ENCODE measurements at places on chromosomes 4 and X.

- peak; percentile 94 for DNase-seq
Measured at GRCh38 chr4:94406668-94407437, 44.9 kb upstream of the PDLIM5 start.

GRCh38 chr4:16484711-16485110, 258.4 kb upstream of the TAPT1 start:
- no peak for DNase-seq

DNA sequence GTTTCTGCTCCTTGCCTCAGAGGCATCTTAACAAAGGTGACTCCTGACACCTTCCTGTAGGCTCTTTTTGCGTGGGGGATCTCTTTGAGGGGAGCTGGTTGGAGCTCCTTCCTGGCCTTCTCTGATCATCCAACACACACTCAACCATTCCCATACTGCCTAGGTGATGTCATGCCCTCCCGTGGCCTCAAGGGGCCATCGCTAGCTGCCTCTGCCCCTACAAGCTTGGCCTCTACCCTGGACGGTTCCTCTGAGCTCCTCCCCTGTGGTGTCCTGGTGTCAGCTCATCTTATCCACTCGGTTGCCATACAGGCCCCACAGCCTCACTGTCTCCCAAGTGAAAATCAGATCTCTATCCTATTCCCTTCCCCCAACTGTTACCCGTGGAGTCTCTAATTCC, 13.7 kb upstream of the ZNF185 start:
- no peak for DNase-seq

DNA sequence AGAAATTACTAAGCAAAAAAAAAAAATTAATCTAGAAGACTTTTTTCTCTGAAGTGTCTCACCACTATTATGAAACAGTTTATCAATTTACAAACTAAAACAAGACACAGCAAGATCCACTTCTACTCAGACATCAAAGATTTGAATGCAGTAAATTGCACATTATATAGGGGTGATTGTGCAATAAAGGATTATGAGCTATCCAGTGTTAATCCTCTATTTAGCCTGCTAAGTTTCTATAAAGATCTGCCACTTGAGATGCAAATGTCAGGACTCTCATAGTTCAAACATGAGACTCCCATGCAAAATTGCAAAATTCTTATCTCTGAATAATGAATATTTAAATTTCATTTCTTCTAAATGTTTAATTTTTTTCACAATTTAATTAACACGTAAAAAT, 2.2 kb downstream of the TECRL start:
- DNase-seq, result no peak

DNA sequence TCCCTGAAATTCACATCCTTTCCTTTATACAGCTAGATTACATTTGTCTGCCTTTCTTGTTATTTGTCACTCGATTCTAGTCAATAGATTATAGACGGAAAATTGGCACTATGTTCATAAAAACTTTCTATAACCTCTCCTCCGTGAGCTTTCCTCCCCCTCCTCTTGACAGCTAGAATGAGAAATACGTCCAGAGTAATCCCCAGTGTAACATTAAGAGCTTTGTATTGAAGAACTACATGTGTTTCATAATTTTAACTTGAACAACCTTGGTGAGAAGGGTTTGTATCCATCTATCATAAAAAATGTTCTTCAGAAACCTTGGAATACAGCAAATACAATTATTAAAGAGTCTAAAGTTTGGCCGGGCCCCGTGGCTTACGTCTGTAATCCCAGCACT, 1707.4 kb downstream of the PCDH7 start:
- DNase-seq, result no peak

DNA sequence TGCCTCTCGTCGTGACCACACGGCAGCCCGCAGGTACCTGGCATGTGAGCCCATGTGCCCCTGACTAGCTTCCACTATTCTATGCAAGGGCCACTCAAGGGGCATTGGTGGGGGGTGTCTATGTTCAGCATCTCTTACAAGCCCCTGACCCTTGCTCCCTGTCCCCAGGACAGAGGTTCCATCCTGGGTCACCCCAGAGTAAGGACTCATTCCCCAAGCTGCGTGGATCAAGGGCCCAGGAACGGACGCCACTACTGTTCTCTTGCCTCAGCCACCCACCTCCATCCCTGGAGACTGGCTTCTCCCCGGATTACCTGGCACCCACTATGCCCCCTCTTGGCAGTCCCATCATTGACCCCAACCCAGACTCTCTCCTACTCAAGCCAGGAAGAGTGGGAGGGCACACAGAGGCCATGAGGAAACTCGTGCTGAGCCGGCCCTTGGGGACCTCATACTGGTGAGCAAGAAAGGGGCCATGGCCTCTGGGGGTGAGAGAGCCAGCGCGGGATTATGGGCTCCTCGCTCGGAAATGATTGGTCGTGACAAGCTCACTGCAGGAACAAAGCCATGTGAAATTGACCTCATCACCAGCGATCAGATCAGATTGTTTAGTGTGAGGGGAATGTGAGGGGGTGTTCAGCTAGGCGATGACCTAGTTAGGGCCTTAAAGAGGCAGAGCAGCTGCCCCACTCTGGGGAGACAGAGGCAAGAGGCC, 50.1 kb upstream of the PJA1 start:
- DNase-seq, result no peak

GRCh38 chrX:97763391-97763790, 879.7 kb downstream of the RPA4 start:
- no peak for DNase-seq

GRCh38 chrX:123121241-123121640, 62.8 kb upstream of the GRIA3 start:
- DNase-seq, result no peak

GRCh38 chr4:150619042-150619441, 37.1 kb downstream of the MAB21L2 start:
- no peak for DNase-seq

- no peak for DNase-seq
Measured at GRCh38 chr4:2186133-2186864, 55.6 kb downstream of the HAUS3 start.

GRCh38 chrX:12065251-12065650, 73.0 kb upstream of the FRMPD4 start:
- DNase-seq, result peak; percentile 20

DNA sequence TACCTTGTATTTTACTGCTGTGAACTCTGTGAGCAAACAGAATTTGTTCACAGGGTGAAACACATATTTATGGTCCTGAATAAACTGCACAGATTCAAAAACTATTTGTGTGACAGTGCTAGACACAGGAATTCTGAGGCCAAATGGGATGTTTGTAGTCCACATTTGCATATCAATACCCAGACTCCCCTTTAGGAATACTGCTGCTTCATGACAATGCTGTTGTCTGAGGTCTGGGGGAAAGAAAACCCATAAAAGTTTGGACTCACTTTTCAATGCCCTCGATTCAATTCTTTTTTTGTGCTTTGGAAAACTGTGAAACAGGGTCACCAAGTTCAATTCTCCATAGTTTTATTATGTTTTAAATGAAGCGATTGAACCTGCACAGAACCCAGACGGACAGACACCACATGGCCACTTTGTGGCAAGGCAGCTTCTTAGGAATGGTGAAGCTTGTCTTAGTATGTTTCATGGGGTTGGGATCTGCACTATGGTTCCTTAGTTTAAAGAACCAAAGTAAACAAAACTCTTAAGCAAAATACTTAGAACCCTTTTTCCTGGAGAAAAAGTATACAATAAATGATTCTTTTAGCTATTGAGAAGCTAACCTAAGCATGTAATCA, 92.3 kb upstream of the MAD2L1 start:
- no peak for DNase-seq

DNA sequence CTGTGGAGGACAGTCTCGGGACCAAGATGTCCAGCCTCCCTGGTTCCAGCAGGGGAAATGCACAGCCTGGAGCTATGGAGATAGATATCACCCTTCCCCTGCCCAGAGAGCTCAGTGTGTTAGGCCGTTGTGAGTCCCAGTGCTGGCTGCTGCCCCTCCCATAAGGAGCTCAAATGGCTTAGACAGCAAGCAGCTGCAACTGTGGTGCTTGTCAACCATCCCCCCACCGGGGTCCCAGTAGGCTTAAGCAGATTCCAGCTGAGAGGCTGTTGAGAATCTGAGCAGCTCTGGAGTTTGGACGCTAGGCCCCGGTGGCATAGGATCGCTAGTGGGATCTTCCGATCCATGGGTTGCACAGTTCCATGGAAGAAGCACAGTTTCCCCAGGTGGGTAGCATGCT, 181.8 kb upstream of the POF1B start:
- DNase-seq, result no peak

DNA sequence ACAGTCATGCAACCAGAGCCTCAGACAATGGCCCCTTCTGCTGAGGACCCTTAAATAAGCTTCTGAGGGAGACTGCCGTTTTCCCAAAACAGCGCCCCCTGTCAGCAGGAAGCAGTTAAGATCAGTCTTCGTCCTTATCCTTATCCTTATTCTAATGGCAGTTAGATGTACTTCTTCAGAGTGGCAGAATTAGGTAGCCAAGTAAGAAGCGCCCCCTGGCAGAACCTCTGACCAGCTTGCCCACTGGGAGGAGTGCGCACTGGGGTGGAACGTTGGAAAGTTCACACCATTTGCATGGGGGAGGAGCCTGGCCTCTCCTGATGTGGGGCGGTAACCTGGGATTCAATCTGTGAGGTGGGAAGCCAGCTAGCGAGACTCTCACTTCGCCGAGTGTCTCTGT, 133.6 kb upstream of the QRFPR start:
- no peak for DNase-seq

DNA sequence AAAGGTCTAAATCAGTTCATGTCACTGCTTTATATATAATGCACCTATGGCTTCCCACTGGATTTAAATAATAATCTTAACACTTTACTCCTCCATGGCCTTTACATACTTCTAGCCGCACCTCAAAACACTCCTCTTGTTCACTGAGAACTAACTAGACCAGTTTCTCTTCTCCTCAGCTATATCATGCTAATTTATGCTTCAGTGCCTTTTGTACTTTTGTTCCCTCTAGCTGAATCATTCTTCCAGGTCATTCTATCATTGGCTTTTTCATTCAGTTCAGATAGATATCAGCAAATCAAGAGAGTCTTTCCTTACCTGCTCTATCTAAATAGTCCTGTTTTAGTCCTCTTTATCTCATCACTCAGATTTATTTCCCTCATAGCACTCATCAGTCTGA, 64.2 kb downstream of the TET2 start:
- no peak for DNase-seq

- peak; percentile 59 for DNase-seq
Measured at GRCh38 chrX:39859991-39860861, 237.5 kb downstream of the BCOR start.

GRCh38 chr4:138938366-138938690, 77.3 kb upstream of the NOCT start:
- peak; percentile 71 for DNase-seq

GRCh38 chr4:100147684-100148083, 42.6 kb downstream of the DDIT4L start:
- no peak for DNase-seq

DNA sequence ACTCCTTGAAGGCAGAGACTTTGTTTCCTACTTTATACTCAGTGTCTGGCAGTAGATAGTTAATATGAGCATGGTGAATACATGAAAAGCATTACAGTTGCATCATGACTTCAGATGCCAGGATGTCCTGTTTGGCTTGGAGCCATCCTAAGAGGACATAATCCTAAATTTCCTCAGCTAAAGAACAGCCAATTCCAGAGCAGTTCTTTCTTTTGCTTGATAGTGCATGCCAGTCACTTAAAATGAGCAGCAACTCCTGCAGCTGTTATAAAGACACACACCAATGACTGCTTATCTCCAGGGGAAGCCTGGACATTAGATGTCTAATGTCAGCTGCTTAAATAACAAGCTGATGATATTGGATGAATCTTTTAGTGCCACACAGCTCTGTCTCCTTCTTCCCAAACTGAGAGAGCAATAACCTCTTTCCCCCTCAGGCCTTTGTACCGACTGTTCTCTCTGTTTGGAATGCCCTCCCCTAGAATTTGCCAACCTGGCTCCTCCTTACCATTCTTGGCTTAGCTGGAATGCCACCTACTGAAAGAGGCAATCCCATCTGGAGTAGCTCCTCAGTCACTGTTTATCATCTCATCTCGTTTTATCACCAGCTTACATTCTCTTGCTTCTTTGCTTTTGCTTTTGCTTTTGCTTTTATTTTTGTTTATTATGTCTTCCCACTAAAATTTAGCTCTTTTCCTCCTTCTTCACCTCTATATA, 100.8 kb upstream of the USP38 start:
- no peak for DNase-seq

DNA sequence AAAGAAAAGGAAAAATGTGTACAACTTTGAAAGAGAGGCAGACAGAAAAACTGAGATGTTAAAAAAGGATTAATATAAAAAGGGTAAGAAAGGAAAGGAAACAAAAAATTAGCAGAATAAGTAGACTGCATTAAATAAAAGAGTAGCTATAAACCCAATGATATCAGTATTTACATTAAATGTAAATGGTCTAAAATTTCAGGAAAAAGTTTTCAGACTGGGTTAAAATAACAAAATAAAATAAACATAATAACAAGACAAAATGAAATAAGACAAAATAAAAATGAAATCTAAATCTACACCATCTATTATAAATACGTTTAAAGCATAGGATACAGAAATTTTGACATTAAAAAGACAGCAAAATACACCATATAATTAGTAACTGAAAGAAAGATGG, 199.0 kb downstream of the HTR2C start:
- DNase-seq, result no peak

DNA sequence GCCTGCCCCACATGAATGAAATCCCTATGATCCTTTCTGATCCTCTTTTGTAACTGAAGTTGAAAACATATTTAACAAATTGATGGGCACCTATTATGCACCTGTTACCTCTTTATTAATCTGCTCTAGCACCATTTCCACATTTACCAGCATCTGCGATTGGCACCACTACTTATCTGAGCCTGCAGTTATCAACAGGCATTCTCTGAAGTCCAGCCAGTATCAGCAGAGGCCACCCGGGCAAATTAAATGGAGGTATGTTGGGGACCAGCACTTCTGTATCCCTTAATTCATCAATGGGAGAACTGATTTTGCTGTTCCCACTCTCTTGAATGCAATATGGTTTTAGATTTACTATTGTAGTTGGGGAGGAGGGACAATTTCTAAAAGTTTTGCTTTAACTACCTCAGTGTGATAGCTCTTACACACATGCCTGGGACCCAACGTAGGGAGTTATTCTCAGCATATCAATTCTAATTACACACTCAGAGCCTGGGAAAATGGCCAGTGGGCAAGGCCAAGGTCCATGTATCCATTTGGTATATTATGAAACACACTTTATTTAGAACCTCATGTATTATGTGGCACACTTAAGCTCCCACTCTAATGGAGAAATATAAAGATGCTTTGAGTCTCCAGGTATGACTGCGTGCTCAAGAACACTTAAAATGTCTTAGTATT, 1927.1 kb upstream of the PCDH7 start:
- DNase-seq, result no peak

- DNase-seq, result no peak
Measured at GRCh38 chr4:162403419-162403818, 239.6 kb upstream of the FSTL5 start.

DNA sequence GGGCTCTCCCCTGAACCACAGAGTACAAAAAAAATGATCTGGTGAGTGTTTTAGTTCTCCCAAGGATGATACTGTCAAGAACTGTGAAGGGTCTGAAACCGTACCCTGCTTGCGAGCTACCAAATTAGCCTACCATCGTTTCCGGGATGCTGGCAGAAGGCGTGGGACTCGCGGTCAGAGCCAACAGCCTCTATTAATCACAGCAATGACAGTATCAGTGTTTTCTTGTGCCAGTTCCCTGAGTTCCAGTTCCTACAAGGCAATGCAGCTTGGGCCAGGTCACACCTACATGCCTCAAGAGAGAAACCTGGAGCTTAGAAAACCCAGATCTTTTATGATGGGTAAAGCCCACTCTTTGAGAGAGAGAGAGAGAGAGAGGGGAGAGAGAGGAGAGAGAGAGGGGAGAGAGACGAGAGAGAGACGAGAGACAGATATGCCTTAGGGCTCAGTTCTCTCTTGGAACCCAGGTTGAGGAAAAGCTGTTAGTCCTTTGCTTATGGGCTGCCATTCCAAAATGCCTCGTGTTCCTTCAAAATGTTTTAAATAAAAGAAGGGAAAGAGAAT, 327.8 kb downstream of the ARHGAP10 start:
- DNase-seq, result no peak

Data from hematopoietic multipotent progenitor cell treated with erythropoietin and hydrocortisone succinate and interleukin-3 and kit ligand, for 6 days (in vitro differentiated cells).